Stimulated activated CD8-positive, alpha-beta memory T cell treated with anti-CD3 and anti-CD28 coated beads, Interleukin-4, amount 100 ng/mL, for 24 hours (primary cell): ENCODE measurements at places on chromosomes 2 and 18.

DNA sequence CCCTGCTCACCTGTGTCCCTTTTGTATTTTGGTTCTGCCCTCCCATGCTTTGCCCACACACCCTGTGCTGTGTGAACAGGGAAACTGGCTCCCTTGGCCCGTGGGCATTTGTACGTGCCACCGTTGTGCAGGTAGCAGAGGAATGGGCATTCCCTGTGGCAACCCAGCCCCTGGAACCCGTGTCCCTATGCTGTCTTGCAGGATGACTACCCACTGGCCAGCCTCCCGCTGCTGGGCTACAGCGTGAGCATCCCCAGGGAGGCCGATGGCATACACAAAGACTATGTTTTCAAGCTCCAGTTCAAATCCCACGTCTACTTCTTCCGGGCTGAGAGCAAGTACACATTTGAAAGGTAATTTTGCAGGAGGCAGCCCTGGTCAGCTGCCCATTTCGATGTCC is 15.3 kb downstream of the STK25 start:
- DNase-seq: no peak

GRCh38 chr2:117536139-117536538 is 278.4 kb upstream of the DDX18 start:
- DNase-seq: no peak

DNA sequence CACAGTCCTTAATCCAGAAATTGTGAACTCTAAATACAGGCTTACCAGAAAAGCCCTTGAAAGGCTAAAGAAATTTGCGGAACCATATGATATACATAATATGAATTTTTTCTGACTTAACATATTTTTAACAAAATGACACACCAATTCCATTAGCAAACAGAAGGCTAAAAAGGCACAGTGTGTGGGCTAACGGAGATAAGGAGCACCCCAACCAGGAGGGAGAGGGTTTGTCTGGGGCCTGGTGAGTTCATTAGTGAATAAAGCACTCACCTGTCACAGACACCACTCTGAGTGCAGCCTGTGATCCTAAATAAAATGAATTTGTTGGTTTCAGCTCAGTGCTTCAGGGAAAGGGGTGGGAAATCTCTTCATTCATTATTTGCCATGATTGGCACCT is 2.7 kb upstream of the FECH start:
- DNase-seq: no peak

GRCh38 chr2:145404690-145405089 is 884.8 kb upstream of the ZEB2 start:
- DNase-seq: no peak

DNA sequence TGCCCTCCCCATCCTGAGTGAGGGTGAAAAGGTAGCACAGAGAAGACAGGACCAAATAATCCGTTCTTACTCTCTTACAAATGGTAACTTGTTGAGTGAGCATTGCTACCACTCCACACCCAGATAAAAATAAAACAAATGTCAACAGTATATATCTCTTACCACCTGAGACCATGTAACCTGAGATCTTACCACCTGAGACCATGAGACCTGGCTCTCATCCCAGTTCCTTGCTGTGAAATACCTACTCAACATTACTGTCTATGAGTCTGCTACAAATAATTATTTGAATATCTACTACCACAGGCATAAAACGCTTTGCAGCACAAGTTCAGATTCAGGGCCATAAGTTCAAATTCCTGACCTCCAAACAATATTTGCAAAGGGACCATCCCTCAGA is 234.7 kb downstream of the C1D start:
- DNase-seq: no peak

GRCh38 chr2:71530641-71531332 is 77.4 kb downstream of the DYSF start:
- DNase-seq: no peak

DNA sequence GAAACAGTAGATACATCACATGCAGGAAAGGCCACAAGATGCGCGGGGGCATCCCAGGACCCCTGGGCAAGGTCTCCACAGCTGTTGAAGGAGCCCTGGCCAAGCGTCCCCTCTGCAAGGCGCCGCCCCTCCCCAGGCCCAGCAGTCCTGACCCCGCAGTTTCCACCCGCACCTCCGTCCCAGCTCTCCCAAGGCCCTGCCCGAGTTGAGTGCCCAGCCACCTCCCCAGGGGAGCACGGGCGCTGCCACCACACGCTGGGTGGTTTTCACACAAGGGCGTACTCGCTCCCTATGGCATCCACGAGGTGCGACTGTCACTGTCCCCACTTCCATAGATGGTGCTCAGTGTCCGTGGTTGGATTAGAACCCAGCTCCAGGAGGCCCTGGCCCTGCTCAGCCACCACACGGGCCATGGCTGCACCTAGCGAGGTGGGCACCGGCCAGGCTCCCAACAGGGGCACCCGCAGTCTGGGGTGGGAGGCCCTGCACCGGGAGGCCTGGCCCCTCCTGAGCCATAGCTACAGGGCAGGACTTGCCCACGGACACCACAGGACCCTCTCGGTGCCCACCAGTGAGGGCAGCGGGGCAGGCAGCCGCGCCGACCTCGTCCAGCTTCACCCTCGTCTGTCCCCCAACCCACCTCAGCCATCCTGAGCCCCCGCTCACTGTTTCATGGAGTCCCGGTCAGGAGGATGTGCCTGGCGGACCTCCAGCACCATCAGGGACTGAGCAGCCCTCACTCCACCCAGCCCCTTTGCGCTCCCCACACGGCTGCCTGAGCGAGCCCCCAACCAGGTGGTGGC is 36.0 kb downstream of the KIF1A start:
- DNase-seq: no peak

DNA sequence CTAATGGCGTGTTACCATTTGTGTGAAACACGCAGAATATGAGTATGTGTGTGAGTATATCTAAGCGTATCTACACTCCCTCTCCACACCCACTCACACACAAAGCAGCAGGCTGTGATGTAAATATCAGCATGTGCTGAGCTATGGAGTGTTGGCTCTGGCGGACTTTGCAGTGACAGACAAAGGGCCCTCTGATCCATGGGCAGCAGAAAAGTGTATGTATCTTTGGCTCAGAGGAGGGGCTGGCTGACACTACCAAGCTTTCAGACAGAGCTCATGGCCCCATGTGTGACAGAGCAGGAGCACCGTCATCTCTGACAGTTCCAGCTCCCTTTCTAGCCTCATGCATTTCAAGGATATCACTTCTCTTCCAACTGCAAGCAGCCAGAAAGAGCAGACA is 57.2 kb upstream of the ASB18 start:
- DNase-seq: no peak

GRCh38 chr2:161204846-161205245 is 44.6 kb downstream of the TANK start:
- no peak for DNase-seq

DNA sequence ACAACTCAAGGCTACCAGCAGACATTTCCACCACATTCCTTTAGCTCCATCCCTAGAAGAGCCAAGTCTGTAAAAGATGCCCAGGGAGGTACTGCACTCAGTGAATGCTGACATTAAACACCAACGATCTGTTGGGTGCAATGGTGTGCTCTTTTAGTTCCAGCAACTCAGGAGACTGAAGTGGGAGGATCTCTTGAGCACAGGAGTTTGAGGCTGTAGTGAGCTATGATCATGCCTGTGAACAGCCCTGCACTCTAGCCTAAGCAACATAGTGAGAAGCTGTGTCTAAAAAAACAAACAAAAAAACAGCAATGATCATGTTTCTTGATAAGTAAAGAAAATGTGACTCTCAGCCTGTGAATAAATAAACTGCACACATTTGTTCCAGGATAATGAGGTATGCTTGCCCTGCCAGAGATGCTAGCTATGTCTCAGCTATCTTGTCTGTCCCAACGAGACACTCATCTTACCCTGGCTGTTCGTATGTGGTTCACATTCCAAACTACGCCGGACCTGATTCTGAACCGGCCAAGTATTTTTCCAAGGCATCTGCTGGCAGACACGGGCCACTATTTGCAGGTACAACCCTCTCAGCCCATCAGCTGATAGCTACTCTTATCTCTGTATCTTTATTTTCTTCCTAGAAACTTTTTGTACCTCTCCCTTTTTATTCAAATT is 21.8 kb downstream of the TMEM182 start:
- DNase-seq: no peak

DNA sequence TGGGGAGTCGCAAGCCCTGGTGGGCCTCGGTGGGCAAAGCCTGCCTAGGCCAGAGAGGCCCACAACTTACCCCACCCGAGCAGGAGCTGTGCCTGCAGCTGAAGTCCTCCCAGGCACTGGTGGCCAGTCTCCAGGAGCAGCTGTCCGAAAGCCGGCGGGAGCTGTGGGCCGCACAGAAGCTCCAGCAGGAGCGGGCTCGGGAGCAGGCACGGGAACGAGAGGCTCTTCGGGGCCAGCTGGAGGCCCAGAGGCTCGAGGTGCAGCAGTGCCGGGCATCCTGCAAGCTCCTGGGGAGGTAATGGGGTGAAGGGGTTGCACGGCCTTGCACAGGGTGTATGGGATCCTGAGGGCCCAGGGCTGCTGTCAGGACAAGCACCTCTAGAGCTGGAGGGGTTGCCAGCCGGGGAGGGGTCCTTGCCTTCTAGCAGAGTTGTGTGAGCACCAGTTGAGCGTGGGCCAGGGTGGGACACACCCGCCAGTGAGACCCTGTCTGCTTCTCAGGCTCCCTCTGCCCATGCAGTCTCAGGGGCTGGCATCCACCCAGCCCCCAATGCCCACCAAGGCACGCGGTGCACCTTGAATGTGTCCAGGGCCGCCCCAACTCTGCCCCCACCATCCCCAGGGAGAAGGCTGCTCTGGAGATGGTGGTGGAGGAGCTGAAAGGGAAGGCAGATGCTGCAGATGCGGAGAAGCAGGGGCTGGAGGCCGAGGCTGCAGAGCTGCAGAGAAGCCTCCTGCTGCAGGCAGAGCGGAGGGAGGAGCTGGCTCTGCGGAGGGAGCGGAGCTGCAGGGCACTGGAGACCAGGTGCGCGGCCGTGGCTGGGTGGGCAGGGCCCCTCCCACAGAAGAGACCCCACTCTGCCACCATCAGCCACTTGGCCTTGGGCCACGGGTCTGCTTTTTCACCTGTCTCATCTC is 27.2 kb downstream of the CROCC2 start:
- no peak for DNase-seq

DNA sequence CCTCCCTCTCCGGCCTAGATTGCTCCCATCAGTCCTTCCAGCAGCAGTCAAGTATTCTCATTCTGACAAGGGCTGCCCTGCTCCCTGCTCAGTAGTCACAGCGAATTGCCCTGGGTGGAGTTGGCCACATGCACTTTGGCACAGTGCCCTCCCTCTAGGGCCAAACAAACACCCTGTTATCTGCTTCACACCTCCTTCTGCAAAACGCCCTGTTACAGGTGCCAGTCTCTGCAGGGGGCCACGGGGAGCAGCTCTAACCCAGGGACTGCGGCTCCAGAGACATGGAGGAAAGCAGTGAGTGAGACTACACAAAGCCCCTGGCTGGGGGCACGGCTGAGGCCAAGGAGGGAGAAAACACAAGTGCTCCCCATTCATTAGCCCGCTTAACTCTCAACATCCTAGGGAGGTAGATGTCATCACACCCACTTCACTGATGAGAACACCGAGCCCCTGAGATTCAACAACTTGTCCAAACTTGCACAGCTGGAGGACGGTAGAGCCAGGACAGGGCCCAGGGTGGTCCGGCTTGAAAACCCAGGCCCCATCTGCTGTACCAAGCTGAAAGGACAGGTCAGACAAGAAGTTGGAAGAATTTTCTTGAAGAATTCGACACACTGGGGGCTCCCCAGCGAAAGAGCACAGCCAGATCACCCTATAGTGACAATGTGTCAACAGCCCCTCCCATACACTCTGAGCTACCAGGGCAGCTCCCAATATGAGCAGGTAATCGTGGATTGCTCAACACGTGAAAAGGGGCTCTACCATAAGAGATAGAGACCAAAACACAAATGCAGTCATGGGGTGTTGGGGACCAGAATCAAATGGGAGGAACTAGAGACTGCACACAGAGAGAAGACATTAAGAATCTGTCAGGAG is 8.7 kb upstream of the TFCP2L1 start:
- no peak for DNase-seq

DNA sequence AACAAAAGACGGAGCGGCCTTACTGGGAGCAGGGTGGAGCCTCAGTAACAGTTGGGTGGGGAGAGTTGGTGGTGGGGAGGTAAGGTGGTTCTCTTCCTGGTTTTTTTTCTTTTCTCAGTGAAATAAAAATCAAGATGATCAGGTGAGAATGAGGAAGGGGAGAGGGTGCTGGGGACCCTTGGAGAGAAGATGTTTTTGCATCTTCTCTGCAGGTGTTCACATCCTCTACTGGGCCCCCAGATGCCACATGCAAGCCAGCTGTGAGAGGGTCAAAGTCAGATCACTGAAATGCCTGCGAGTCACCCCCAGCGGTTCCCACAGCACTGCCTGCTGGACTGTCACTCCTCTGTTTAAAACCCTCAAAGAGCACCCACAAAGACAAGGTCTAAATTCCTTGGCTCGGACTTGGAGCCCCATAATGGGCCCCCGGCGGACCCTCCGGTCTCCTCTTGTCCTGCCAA is 69.8 kb upstream of the FHL2 start:
- DNase-seq: no peak

DNA sequence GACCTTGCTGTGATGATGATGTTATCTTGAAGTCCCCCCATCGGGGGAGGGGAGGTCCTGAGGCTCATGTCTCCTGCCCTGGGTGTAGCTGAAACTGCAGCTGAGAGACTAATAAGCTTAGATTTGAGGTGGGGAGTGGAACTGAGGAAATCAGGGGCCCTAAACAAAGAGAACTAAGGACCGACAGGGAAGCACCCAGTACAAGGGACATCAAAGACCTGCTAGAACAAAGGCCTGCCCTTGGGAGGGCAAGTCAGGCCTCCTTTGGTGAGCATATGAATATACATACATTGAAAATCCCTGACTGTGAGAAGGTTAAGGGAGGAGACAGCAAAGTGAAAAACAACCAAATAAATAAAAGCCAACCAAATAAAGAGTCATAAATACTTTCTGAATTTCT is 1132.5 kb upstream of the CELF4 start:
- DNase-seq: no peak

- no peak for DNase-seq
Observed at GRCh38 chr2:47155091-47155876, at the start of gene STPG4. STPG4 (minus strand) TSS chr2:47155308; CDS start chr2:47155251, 57 bp downstream.

- no peak for DNase-seq
Observed at GRCh38 chr18:3923750-3924149, 473.8 kb downstream of the TGIF1 start.

DNA sequence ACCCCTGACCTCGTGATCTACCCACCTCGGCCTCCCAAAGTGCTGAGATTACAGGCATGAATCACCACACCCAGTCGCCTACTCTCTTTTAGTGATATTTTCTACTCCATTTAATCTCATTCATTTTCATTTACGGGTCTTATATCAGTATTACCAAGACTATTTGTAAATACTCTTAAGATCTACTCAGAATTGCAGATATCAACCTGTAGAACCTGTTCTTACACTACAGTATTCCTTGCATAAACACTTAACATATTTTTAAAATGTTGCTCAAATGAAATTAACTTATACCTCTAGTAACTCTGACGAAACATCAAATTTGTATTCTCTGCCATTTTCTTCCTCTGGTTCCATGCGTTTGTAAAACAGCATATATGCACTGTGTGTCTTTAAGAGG is 79.3 kb downstream of the C2orf74 start:
- no peak for DNase-seq

GRCh38 chr2:149928011-149928410 is 340.4 kb upstream of the MMADHC start:
- no peak for DNase-seq

GRCh38 chr2:212523756-212524155 is 14.8 kb downstream of the ERBB4 start:
- DNase-seq: no peak
